ENCODE measurements at places on chromosomes 3 and 15.
A peak's percentile ranks its signal among the peaks of the same experiment; 100 is the strongest.

DNA sequence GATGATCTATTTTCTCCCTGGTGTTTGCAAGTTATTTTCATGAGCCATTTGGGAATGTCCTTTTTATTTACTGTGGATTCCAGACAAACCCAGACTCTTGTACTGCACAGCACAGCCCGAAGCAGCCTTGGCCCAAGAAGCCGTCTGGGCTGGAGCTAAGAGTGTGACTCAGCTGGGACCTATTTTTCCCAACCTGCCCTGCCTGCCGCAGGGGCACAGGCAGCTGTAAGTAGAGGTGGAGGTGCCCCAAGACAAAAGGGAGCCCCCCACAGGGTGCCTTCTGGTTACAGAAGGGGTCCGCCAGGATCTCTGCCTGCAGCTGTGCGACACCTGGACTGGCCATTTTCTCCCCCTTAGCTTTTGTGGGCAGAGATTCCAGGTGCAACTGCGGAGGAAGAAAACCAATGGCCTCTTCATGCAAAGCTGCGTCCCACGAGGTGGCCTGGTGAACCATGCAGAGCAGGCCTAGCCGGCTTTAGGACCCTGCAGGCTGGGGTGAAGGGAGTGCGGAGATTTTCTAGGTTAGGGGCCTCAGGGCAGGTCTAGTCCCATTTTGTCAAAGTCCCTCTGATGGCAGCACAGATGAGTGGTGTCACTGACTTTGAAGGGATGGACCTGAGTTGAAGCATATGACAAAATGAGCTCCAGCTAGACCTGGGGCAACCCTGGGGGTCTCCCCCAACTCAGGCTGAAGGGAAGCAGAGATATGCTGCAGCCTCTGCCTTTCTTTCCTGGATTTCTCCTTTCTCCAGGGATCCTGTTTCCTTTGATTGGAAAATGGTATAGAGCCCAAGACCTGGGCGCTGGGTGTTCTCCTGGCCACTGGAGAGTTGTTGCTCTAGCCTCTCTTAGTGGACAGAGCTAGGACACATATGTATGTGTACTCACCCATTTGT lies 131.2 kb downstream of the KLF13 start:
- DNase-seq = no peak

- DNase-seq = no peak
Measured at GRCh38 chr3:69496856-69497255, 111.0 kb upstream of the FRMD4B start.

- DNase-seq = no peak
Measured at GRCh38 chr3:3346556-3346955, 167.1 kb upstream of the CRBN start.

GRCh38 chr3:19348941-19349564 lies 200.7 kb downstream of the KCNH8 start:
- no peak for DNase-seq

- no peak for DNase-seq
Measured at GRCh38 chr3:164155400-164155799, 922.9 kb downstream of the SI start.

- DNase-seq = peak; percentile 17
Measured at GRCh38 chr3:168088106-168088720, 7.5 kb downstream of the GOLIM4 start.

GRCh38 chr3:163328680-163329079 lies 1749.6 kb downstream of the SI start:
- DNase-seq = no peak

- peak; percentile 47 for DNase-seq
Measured at GRCh38 chr3:15361494-15362214, 29.3 kb upstream of the SH3BP5 start.

DNA sequence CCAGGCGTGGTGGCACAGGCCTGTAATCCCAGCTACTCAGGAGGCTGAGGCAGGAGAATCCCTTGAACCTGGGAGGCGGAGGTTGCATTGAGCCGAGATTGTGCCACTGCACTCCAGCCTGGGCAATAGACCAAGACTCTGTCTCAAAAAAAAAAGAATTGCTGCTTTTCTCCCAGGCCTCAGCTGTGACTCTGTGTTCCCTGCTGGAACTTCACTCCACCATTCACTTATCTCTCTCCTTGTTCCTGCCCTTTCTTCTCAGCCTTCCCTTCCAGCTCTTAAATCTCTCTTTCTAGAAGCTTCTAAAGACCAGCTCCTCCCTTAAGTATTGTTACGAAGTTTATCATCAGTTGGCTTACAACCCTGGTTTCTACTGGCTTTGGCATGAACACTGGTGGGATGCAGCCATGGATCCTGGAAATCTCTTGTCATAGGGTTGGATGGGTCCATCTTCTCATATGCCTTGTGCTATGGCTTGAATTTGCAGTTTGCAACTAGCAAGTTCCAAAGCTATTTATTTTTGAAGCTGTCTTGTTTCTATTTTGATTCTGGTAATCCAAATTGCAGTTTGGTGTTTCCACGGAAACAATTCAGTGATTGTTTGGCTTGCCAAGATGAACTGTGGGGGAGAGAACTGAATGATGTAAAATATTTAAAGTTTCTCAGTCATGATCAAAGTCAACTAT lies 10.5 kb downstream of the C3orf62 start:
- DNase-seq = no peak

DNA sequence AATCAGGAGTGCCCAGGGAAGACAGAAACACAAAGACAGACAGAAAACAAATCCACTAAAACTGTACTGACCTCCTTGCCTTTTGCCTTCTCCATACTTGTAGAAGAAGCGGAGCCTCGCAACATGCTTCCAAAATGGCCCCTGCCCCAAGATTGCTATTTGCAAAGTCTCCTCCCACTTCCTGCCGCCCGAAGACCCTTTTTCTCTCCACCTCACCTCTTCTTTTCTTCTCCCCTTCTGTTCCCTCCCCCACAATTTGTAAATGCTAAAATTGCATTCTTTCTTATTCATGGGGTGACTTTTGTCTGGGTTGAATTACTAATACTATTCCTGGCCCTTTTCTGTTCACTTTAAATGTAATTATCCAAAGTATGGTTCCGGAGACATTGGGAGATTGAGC lies at the start of gene DPPA4:
DPPA4 (minus strand) TSS at position 154 of the 400 bp plus-strand sequence; CDS start at position 125, 29 bp downstream.
- no peak for DNase-seq

GRCh38 chr3:103495186-103495585 lies 1060.4 kb downstream of the ZPLD1 start:
- DNase-seq = no peak

- no peak for DNase-seq
Measured at GRCh38 chr3:171782617-171783016, 27.7 kb downstream of the PLD1 start.

DNA sequence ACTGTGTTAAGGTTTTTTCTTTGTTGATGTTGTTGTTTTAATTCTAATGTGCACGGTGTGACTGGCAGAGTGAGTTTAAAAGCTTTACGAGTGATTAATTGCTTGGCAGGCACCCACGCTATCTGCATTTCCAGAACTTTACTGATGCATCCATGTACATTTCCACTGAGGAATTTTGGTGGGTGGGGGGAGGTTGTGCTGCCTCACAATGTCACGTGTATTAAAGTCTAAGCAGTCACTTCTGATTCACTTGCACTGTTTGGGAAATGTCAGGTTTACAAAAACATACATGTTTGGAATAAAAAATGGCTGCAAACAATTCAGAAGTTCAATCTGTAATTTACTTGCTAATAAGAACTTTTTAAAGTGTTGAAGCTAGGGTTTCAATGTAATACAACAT lies 38.5 kb upstream of the CTDSPL start:
- no peak for DNase-seq

DNA sequence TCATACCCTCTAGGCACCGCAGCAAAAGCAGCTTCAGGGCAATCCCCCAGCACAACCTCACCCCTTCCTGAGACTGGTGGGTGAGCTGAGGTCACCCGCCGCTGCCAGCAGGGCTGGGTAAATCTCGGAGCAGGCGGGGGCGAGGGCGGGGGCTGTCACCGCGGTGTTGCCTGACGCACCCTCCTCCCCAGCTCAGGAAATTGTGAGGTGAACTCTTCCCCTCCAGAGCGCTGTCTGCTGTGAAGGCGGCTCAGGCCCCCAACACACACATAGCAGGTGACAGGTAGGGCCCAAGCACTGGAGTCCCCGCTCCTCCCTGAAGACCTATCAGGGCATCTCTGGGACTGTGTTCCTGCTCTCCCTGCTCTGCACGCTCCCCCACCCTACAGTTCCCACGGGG lies 30.2 kb upstream of the FURIN start:
- DNase-seq = peak; percentile 81

GRCh38 chr15:70382762-70383458 lies 285.2 kb upstream of the TLE3 start:
- no peak for DNase-seq
